Fibroblast of the aortic adventitia (primary cell): ENCODE measurements at places on chromosomes 11 and 22.
A peak's percentile ranks its signal among the peaks of the same experiment; 100 is the strongest.

DNA sequence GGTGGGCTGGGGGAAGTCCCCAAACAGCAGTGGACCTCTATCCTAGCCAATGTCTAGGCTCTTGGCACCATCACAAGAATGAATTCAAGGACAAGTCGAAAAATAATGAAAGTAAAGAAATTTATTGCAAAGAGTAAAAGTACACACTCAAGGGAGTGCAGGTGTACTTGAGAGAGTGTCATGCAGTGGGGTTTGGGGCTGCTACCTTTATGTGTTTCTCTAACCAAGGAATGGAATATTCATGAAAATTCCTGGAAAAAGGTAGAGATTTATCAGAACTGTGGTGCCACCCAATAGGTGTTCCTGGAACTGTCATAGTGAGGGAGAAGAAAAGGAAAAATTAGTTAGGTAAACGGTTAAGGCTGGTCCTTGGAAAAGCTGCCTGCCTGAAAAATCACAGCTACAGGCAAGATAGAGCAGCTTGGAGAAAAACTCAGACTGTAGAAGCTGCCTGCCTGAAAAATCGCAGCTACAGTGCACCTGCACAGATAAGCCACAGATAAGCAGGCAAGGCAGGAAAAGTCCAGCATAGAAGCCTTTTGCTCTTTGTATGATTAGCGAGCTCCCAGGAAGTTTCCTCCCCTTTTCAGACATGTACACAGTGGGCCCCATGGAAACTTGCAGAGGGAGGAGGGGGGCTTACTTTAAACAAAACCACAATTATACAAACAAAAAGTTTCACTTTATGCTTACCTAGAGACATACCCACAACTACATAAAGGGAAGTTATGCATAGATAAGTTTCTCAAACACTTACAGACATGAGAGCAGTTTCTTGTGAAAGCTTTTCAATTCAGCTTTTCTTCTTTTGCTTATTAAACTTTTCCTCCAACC is 71.4 kb upstream of the B3GNT6 start:
- DNase-seq = no peak

DNA sequence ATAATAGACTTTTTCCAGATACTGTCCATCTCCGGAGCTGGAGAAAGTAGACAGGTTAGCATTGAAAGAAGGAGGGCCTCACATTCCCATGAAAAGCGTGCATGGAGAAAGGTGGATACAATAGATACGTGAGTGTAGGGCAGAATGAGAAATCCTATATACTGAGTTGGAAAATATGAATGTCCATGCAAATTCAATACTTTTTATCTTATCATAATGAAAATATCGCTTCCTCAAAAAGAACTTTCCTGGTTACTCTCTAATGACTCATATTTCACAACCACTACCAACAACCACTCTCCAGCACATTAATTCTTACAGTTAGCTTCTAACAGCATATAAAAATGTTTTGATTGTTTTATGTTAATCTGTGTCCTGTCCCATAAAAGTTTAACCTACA is 22.0 kb upstream of the MS4A6A start:
- no peak for DNase-seq

GRCh38 chr22:25702571-25703167 is 39.3 kb upstream of the MYO18B start:
- DNase-seq = no peak

DNA sequence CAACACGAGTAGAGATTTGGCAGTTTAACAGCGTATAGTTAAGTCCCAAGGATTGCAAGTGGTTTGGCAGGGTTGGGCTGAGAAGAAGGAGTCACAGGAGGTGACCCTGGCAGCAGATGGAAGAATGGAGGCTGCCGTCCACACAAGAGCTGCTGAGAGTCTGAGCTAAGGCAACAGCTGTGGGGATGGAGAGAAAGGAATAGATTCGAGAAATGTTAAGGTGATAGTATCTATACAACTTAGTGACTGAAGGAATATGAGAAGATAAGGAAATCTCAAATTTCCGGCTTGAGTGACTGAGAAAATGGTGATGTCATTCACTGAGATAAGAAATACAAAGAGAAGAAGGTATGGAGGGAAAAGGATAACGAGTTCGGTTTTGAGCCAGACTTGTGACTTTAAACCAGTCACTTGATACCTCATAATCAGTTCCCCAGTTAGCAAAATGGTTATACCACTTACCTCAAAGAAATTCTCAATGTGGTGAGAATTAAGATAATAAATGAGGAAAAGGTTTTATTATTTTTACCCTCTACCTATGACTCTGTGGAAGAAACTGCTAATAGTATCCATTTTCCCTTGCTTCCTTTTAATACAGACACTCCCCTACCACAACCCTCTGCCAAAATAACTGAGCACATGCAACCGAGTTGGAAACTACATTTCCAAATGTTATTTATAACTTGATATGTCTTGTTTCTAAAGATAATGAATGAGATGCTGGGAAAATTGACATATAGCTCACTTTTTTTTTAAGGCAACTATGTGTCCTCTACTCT is 30.7 kb downstream of the FAM168A start:
- peak; percentile 44 for DNase-seq

GRCh38 chr11:10305964-10306918 is 1.4 kb downstream of the ADM start:
- no peak for DNase-seq

GRCh38 chr11:47139878-47140277 is 36.8 kb downstream of the ARFGAP2 start:
- DNase-seq = no peak

- no peak for DNase-seq
Measured at GRCh38 chr11:106322106-106322505, 244.6 kb downstream of the AASDHPPT start.

- DNase-seq = no peak
Measured at GRCh38 chr11:108596701-108597100, 3.1 kb upstream of the EXPH5 start.

DNA sequence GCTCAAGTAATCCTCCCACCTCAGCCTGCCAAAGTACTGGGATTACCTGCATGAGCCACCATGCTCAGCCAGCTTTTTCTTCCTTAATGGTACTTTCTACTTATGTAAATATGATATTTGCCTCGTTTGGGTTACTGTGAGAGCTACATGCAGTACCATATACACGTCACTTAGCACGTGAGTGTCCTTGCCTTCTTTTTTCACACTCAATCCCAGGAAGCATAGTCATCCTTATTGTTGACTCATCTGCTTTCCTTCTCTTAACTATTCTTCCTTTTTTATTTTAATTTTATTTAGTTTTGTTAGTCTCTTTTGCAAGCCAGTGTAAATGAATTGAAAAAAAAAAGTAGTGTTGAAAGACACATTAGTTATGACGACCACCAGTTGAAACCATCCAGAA is 205.9 kb downstream of the HIPK3 start:
- DNase-seq = peak; percentile 19

DNA sequence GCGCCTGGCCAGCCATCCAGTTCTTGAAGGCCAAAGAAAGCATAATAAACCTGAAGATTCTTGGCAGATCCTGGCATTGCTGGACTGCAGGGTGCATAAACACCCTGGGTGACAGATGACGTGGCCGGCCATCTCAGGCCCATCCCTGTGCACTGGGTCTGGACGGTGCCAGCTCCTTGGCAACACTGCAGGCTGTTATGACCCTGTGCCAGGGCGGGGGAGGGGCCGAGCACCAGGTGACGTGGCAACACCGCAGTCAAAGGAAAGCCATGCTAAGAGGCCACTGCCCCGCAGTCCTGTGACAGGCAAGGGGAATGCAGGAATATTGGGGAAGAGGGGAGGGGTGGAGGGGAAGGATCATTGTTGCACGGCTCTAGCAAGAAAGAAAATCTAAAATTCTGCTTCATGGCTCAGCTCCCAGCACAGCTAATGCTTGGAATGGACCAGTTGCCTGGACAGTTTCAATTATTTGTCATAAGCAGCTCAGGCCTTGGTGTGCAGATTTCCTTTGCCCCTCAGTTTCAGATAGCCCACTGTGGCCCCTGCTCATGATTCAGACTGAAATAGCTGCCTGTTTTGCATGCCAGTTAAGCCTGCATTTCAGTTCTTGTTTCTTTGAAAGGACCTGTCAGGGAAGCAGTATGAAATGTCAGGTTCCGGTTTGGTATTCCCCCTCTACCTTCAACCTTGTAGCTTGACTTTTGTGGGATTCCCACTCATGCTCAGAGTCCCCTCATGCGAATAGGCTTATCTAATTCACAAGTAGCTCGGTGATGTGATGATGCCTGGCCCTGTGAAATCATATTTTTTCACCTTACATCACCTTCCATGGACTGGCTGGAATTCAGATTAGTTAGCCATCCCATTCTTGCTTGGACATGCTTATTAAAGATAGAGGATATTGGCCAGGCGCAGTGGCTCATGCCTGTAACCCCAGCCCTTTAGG is 29.7 kb upstream of the DDX6 start:
- DNase-seq = peak; percentile 81

- no peak for DNase-seq
Measured at GRCh38 chr11:2515401-2516275, 70.8 kb downstream of the KCNQ1 start.

DNA sequence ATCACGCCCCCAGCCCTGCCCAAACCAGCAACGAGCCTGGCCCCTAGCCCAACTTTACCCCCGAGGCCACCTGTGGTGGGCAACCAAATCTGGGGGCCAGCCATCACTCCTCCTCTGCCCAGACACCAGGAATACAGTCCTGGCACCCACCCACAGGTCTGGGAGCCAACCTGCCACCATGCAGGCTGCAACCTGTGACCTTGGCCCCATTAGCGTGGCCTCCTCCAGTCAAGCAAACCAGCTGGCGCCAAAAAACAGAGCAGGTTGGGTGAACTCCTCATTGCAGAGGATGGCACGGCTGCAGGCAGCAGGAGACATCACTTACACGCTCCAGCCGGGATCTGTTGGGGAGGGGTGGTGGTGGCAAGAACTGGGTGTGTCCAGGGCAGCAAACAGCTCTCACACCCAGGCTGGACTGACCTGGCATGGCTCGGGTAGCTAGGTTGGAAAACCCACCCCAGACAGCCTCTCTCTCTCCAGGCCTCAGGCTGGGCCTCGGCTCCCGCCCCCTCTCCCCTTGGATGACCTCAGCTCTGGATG is 65.5 kb upstream of the TCF20 start:
- DNase-seq = no peak

DNA sequence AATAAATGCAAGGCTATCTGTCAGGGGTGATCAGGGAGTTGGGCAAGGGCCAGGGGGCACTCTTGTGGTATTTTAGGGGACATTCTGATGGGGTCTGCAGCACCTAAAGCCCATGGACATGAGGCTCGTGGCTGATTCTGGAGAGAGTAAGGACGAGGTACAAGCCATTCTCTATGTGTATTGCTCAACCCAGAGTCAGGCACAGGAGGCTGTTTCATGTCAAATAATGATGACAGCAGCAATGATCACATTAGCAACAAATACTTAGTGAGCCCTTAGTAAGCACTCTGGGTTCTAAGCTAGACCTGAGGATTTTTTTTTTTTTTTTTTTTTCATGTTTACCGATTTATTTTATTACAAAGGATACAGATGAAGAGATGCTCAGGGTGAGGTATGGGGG is 83.5 kb upstream of the THY1 start:
- peak; percentile 27 for DNase-seq

DNA sequence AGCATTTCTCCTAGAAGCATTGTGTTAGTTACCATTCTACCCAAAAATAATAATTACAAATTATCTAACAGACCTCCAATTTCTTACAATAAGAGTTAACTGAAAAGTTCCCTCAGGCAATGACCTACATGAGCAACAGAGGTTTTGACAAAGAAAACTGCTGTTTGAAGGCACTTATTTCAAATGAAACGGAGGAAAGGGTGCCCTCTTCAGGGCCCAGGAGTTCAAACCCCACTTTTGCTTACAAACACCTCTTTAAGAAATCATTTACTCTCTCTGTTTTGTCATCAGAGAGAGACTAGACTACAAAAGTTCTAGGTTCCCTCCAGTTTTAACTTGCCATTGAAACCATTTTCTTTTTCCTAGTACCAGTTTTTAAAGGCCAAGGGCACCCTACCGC is 56.7 kb downstream of the AMBRA1 start:
- DNase-seq = peak; percentile 24

DNA sequence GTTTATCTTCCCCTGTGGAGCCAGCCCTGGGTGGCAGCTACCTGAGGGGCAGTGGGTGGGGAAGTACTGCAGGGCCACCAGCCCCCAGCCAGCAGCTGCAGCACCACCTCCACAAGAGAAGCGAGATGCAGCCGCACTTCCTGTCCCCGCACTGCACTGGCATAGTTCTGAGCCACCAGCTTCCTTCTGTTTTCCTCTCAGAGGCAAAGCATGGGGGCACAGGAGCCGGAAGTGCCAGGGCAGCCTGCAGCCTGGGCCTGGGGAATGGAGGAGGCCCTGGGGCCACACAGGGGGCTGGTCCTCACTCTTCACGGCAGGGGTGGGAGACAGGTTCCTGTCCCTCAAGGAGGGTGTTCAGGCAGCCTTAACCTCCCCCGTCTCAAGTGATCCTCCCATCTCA is 11.9 kb upstream of the SH3BP1 start:
- DNase-seq = no peak

DNA sequence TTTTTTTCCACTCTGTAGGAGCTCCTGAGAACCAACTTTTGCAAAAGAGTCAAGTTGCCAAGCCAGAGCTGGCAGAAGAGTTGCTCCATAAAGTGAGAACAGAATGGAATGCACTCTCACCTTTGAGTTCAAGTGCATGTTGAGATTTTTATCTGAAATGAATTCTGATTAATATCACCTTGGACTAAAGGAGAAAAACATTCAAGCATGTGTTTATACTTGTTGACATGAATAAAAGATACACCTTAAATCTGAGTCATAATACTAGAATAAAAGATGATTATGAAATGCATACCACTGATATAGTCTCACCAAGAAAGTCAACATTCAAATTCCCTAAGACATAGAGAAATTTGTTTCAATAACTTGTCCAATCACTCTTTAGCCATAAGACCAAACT is 37.8 kb downstream of the ARL14EP start:
- DNase-seq = no peak

GRCh38 chr11:2803186-2804091 is 82.1 kb downstream of the CDKN1C start:
- no peak for DNase-seq
